NCI-H2081 treated with DMSO at 0.1 percent for 48 hours (cell line): ENCODE measurements at places on chromosomes 1 and 21.

DNA sequence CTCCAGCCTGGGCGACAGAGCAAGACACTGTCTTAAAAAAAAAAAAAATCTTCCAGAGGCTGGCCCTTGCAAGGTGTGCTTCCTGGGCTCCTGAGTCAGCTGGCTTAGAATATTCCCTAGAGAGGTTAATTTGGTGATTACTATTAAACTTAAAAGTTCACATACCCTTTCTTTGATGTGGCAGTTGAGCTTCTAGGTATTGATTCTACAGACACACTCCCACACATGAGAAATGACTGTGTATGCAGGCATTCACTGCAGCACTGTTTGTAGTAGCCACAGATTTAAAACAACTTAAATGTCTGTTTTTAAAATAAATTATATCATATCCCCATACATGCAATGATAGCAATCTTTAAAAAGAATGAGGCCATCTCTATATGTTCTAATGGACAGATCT, 93.4 kb downstream of the GDAP2 start:
- no peak for DNase-seq

- DNase-seq: no peak
These were observed 260.3 kb downstream of the ASTN1 start for GRCh38 chr1:176904057-176904751.

GRCh38 chr1:177600936-177601335, 368.9 kb downstream of the SEC16B start:
- no peak for DNase-seq

- no peak for DNase-seq
These were observed 31.5 kb downstream of the FGGY start for GRCh38 chr1:59328353-59328752.

DNA sequence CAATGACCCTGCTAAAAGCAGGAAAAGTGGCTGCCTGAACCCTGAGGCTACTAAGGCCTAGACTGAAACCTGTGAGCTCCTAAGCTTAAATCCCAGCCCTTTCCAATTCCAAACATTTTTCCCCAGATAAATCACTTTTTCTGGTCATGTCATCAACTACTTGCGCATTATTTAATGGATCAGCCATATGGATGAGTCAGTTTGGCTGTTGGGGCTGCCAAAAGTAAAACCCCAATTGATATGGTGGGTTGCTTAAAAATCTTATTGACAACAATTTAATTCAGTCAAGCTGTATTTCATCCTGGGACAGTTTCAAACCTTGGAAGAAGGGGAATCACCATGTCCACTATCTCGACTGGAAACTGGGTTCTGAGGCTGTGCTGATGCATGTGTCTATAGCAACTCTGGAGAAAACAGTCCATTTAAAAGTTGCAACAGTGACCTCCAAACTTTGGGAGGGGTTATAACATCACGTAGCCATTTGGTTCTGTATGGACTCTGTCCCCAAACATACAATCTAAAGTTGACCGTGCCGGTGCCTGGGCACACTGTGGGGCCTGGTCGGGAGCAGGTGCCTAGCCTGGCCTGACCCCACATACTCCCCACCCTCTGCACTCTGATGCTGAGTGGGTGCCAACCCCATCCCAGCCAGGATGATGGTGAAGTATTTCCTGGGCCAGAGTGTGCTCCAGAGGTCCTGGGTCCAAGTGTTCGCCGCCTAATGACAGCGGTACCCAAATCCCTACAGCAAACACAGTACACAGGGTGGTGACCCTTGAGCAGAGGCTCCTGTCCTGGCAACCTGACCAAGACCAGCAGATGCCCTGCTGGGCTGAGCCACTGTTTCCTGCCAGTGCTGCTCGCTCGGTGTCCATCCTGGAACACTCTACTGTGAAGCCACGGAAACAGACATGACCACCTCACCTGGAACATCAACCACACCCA, 46.5 kb upstream of the LRRC52 start:
- no peak for DNase-seq

DNA sequence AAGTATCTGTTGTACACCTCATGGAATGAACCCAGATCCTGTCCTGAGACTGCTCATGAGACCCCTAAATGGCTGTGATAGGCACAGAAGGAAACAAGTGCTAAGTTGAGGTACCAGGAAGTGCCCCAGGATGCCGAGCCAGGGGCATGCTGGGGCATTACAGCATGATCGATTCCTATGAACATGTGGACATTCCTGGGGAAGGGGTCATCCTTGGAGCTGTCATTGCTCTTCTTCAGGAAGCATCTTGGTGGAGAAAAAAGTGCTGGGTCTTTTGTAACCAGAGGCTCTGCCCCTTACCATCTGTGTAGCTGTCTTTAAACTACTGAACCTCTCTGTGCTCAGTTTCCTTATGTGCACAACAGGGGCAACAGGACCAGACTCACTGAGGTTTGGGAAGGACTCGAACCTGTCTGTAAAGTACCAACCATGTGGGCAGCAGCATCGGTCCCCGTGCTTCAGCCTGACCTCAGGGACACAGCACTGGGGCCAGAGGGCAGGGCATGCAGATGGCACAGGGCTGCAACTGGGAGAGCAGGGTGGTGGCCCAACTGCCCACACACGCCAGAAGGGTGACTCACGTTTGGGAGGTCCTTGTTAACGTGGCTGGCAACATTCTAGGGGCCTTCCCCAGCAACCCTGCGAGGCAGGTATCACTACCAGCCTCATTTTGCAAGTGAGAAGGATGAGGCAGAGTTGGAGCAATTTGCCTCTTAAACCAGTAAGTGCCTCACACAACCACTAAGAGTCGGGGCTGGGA, 142.3 kb upstream of the EDN2 start:
- no peak for DNase-seq

GRCh38 chr21:34593954-34594531, 20.9 kb downstream of the RCAN1 start:
- DNase-seq: no peak

DNA sequence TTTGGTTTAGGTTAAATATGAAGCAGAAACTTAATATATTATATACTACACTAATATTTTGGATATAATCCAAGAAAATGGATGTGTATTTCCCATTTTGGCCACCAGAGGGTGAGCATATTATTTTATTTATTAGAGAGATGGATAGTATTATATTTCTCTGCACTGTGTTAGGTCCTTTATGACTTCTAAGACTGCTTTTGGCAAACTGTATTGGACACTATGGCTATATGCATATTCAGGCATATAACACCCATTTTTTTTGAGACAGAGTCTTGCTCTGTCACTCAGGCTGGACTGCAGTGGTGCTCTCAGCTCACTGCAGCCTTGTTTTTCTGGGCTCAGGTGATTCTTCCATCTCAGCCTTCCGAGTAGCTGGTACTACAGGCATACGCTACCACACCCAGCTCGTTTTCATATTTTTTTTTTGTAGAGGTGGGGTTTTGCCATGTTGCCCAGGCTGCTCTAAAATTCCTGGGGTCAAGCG, 17.8 kb upstream of the PGM1 start:
- DNase-seq: no peak

GRCh38 chr1:159980786-159981185, 26.7 kb upstream of the SLAMF9 start:
- DNase-seq: no peak

DNA sequence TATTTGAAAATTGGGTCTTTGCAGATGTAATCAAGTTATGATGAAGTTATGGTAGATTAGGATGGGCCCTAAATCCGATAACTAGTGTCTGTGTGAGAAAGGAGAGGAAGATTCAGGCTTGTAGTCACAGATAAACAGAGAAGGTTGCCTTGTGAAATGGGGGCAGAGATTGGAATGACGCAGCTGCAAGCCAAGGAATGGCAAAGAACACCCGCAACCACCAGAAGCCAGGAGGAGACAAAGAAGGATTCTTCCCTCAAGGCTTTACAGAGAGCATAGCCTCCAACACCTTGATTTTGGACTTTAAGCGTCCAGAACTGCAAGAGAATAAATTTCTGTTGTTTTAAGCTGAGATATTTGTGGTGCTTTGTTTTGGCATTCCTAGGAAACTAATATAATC, 35.4 kb upstream of the COL24A1 start:
- DNase-seq: no peak

- no peak for DNase-seq
These were observed 136.2 kb upstream of the TIAM1 start for GRCh38 chr21:31480228-31480627.

DNA sequence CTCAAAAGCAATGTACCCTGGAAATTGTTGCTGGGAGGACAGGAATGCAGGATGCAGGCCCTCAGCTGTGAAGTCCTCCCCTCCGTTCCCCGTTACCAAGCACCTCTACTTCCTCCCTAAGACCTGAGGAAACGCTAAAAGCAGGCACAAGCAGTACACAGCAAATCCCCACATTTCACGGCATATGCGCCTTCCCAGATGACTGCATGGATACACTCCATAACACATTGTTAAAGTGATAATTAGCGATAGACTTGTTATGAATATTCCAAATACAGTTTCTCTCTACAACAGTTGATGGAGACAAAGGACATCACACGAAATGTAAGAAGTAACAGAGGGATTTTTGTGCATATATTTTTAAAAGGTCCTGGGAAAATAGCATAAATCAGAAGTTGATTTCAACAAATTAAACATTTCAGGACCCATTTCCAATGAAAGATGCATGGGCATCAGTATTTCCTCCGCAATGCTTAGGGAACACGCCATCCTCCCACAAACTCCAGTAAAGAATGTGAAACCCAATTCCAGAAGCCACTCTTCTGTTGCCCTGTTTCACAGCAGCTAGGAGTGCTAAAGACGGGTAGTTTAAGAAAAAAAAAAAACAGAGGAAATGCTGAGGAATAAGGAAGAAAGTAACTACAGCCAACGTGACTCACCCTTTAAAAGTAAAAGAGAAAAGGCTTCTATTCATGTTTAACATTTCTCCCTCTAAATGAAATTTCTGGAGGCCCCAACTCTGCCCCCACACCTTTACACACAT, 75.5 kb downstream of the HIVEP3 start:
- DNase-seq: no peak

- DNase-seq: peak; percentile 71
These were observed 34.4 kb downstream of the WLS start for GRCh38 chr1:68197891-68198290.

GRCh38 chr1:36085126-36085525, 1.2 kb downstream of the TEKT2 start:
- DNase-seq: no peak

DNA sequence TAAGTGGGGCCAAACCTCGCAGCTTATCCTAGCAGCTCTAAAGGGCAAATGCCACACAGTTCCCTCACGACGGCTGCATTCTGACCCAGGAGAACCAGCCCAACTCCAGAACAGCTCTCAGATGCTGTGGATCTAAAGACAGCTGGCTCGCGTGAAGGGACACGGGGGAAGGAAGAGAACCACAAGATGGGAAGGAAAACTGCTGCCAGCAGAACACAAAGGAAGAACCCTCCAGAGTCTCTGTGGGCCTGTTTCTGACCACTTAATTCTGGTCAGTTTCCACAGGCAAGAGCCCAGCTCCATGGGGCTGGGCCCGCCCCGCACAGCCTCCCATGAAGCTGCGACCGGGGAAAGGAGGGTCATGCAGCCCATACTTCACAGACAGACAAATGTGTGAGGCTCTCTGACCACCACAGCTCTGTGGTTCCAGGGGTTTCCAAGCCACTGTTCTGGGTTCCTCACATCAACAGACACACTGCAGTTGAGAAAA, 61.1 kb downstream of the SLC45A1 start:
- DNase-seq: no peak

GRCh38 chr1:53367503-53368313, 39.8 kb upstream of the LRP8 start:
- no peak for DNase-seq

GRCh38 chr1:32179443-32180185, at the start of gene TXLNA:
TXLNA (plus strand) TSS chr1:32179675; CDS start chr1:32180346, 671 bp downstream.
- peak; percentile 83 for DNase-seq

GRCh38 chr1:89550995-89551394, 26.4 kb downstream of the LRRC8B start:
- DNase-seq: no peak

GRCh38 chr1:198183605-198184004, 26.8 kb downstream of the NEK7 start:
- no peak for DNase-seq

GRCh38 chr1:221204055-221204833, 325.0 kb downstream of the HLX start:
- DNase-seq: no peak

DNA sequence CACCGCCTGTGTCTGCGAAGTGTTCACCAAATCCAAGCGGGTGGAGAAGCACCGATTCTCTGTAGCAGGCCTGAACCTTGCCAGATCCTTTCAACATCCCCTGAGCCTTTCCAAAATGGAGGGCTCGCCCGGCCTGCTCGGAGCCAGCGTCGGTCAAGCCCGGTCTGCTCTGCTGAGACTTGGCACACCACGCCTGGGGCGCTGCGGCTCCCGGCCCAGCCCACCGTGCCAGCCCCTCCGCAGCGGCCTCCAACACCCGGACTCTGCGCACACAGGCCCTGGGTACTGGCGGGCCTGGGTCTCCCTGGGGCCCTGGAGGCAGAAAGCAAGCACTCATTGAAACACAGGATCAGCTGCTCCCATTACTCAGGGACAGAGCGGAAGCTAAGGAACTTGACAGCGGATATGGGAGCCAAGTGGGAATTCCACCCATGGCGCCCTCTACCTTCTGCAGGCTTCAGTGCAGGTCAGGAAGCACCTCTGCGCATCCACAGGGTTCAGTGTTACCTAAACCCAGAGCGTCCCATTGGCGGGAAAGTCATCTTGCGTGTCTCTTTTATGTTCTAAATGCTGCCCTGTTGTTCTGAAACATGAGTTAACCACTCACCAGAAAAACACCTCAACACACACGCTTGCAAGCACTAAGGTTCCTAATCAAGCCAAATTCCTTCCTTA, 159.9 kb downstream of the ZBTB18 start:
- no peak for DNase-seq

DNA sequence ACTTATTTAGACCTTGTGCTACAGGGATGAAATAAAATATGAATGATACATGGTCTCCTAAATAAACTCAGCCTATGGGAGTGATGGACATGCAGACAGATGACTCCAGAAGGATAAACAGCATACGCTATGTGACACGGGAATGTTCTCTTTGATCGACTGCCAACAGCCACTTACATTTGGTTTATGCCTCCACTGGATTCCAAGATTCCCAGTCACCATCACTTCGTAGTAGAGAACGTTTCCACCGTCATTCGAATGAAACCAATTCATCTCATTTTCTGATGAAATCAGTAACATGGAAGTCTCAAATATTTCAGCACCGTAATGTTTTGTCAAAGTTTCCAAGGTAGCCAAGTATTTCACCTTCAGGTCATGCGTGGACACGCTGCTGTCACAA, 99.7 kb downstream of the JAK1 start:
- DNase-seq: no peak

- DNase-seq: no peak
These were observed 4.1 kb downstream of the UQCRHL start for GRCh38 chr1:15803380-15803779.

GRCh38 chr1:70552662-70553566, 141.8 kb downstream of the CTH start:
- no peak for DNase-seq

GRCh38 chr1:54173681-54174080, 20.9 kb upstream of the CDCP2 start:
- DNase-seq: no peak

- no peak for DNase-seq
These were observed 18.4 kb upstream of the UQCRHL start for GRCh38 chr1:15825800-15826199.

GRCh38 chr1:176575991-176576390, 113.0 kb downstream of the PAPPA2 start:
- no peak for DNase-seq
